ENCODE measurements at places on chromosomes 5 and 9. TPM values are rescaled to one million over a fixed set of nuclear protein-coding genes. Genes with fewer than 3 reads are reported as not detected.

The PROP1 gene
- total RNA-seq, result not detected

- no peak for DNase-seq
These were observed 1.1 kb downstream of the CPLX2 start for GRCh38 chr5:175872287-175873087.

DNA sequence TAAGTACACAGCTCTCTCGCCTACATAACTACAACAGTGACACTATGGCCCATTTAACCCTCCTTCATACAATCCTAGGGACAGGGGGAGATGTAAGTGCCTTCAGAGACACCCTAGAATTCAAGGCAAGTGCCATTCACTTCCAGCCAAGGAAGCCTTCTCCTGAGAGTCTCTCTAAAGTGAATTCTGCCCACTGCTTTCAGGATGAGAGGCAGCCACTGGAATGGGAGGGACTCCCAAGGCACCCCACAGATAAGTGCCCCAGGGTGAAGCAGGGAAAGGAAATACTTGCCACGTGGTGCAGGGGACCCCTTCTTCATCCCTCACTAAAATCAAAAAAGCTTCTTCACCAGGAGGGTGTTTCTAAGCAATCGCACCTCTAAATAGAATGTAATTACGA, 283.7 kb downstream of the ZNF608 start:
- DNase-seq, result no peak

DNA sequence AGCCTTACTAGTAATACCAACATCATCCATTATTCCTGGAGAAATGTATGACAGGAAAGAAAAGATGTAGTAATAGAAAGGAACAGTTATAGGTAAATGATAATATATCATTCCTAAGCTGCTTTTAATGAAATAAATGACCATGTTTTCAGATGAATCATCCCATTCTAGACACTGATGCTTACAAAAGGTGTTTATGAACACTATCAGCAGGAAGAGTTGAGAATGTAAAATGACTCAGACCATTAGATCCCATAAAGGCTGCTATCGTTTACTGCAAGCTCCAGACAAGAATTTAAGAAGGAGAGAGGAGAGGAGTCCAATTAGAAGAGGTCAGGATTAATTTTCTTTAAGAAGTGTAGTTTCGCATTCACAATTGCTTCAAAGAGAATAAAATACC, 1033.5 kb downstream of the EFNA5 start:
- DNase-seq, result no peak

DNA sequence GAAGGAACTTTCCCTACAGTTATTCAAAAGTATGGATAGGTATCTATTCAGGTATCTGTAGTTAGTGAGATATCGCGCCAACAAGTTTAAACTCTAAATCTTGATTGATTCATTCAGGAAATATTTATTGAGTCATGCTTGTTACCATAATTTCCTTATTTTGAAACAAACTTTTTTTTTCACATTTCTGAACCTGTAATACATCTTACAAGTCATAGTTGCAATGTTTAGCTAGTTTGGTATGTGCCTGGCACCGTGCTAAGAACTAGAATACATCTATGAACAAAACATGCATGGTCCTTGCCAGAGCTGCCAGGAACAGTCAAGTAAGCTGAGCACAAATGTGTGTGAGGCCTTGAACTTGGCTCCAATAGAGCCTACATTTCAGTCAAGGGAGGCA, 226.4 kb downstream of the PCSK5 start:
- DNase-seq, result peak; percentile 14

- no peak for DNase-seq
These were observed 176.5 kb upstream of the TLE4 start for GRCh38 chr9:79395228-79395627.

Data from activated CD4-positive, alpha-beta memory T cell treated with anti-CD3 and anti-CD28 coated beads for 36 hours (primary cell).